ENCODE measurements at places on chromosomes 6 and 20.

DNA sequence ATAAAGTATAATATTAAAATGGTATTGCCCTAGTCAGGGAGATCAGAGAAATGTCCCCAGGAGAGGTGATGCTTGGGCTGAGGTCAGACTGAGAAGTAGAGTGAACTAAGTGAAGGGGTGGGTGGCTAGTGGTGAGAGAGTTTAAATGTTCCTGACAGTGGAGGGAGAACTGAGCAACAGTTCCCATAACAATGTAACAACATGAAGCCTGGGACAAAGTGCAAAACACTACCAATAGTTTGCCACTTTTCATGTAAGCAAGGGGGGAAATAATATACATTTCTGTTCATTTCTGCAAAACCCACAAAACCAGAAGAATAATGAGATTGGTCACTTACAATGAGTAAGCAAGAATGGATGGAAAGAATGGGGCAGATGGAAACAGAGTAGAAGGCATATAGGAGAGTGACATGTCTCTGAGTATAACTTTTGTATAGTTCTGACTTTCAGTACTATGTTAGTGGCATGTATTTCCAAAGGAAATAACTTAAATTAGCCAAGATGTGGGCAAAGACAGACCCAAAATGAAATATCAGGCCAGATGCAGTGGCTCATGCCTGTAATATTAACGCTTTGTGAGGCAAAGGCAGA, 13.3 kb upstream of the FAXC start:
- DNase-seq, result no peak

DNA sequence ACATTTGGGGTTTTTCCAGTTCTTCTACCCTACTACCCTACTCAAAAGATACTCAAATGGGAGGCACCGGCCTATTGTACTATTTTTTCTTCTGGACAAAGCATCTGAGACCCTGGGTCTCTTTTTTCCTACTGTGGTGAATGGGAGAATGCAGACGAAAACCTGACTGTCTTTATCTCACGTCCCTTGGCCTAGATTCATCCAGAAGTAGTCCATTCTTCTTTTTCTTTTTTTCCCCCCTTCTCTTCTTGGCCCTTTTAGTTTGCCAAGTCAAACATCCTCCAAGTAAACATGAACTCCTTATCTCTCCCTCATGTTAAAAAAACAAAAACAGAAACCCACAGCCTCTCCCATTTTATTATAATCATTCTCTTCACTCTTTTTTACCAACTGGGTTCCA, 8.7 kb upstream of the ILRUN start:
- no peak for DNase-seq

DNA sequence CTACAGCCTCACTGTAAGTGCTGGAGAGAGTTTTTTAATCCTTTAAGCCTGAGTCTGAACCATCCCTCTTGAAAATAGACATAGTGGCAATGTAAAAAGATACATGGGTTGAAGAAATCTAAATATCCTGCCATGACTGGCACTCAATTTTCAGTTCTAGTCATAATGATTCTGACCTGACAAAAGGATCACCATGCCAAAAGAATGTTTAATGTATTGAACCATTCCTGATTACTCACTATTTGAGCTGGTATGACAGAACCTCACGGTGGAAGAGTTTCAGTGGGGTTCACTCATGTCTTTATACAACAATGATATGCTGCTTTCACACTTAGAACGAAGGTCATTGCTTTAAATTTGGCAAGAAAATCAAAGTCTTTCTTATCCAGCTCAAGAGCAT, 93.4 kb downstream of the HIVEP2 start:
- no peak for DNase-seq

GRCh38 chr6:162854734-162855191, 127.0 kb downstream of the PACRG start:
- DNase-seq, result no peak

- DNase-seq, result no peak
Measured at GRCh38 chr20:57815405-57815804, 105.6 kb upstream of the PMEPA1 start.

GRCh38 chr6:149917679-149918078, 5.2 kb downstream of the RAET1G start:
- no peak for DNase-seq

- DNase-seq, result no peak
Measured at GRCh38 chr6:138882369-138883017, 86.6 kb downstream of the ECT2L start.

DNA sequence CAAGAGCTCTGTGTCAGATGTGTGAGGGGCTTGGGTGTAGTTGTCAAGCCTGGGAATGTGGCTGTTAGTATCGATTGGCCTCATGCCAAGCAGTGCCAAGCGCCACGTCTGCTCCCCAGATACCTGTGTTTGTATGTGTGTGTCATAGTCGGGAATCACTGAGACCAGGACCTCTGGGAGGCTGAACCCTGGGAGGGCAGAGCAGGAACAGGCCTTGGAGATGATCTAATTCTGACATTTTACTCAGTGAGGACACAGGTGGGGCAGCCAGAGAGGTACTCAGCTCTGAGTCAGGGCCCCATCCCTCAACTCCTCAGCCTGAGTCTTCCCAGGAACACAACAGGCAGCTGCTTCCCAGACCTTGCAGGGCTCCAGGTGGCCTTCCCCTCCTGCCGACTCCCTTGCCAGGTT, 51.2 kb upstream of the FANCE start:
- no peak for DNase-seq

GRCh38 chr20:41654292-41654691, 36.1 kb upstream of the CHD6 start:
- DNase-seq, result no peak

GRCh38 chr6:90445533-90446108, 141.3 kb downstream of the MAP3K7 start:
- no peak for DNase-seq

GRCh38 chr6:43262000-43262779, 18.9 kb downstream of the TTBK1 start:
- no peak for DNase-seq

DNA sequence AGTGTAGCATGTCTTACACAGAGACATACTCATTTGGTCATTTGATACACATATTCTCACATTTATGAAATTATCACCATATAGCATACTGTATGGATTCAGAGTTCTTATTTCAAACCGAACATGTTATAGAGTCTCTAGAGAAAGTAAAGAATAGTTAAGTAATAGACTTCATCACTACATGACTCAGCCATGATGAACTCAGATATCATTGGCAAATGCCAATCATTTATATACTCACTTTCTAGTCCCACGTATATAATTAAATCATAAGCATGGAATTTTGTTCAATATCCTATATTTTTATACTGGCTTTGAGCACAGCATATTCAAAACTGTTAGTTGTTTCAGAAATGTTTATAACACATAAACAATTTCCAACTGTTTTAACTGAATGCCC, 749.9 kb downstream of the HACE1 start:
- no peak for DNase-seq

DNA sequence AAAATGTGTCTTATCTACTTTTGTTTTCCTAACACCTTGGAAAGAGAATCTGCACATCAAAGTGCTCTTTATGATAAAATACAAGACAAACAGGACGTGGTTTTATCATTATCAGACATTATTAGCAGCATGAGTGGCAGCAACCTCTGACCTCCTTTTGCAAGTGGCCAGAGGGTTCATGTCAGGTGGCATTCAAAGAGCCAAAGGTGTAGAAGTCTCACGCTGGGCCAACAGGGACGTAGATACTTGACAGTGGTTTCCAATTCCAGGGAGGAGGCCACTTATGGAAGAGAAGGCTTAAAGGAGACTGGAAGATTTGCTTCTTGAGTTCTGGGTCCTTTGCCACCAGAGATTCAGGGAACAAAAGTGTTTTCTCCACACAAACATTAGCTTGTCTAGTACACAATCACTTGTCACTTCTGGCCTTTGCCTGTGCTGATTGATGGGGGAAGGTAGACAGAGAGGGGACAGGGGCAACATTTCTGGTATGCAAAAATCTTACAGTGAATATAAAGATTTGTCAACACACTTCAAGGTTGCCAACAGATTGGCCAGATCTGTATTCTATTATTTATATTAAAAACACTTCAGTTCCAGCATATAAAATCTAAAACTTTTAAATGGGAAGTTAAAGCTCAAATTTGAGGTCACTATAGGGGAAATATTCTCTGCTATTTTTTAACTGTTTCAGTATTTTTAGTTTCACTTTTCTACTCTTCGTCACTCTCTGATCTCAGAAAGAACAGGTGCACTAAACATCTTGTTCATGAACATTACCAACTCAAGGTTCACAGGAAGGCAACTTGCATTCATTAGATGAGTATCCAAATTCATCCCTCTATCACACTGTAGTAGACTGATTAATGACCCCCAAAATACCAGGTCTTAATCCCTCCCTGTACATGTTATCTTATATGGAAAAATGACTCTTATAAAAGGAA, 52.1 kb upstream of the FBXO30 start:
- no peak for DNase-seq

GRCh38 chr6:166112580-166112979, 55.1 kb downstream of the TBXT start:
- peak; percentile 86 for DNase-seq

DNA sequence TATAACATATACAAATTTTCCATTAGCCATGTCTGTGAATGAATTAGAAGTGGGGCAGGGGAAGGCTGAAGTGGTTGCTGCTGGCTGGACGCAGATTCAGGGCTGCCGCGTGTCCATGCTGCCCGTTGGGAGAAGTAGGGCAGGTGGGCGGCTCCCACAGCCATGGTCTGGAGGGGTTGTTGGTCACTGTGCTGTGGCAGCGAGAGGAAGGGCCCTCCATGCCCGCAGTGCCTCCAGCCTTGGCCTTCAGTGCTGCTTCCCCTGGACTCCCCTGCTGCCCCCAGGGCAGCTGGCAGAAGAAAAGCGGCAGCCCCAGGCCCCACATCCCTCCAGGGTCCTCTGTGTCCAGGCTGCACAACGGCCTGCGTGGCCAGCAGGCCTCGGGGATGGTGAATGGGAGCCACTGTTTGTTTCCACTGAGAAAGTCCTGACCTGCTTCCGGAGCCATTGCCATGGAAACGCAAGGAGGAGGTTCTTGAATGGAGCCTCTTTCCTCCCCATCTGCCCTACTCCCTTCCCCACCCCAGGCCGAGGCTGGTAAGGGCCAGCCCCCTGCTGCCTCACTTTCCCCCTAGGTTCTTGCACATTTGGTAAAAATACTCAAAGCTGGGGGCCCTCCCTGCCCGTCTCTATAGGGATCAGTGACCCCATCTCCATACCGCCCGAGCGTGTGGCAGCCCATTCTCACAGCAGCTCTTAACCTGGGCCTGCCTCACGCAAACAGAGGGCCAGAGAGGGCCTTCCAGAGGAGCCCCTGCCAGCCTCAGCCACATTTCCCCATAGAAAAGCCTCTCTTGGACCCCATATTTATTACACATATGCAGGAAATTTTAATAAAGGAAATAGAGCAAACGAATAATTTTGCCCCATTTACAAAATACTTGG, 113.3 kb downstream of the SASH1 start:
- DNase-seq, result no peak

- DNase-seq, result no peak
Measured at GRCh38 chr6:158718461-158719046, 68.7 kb downstream of the SYTL3 start.

- no peak for DNase-seq
Measured at GRCh38 chr20:37590938-37591490, 63.3 kb upstream of the BLCAP start.

GRCh38 chr20:50415021-50415515, 95.1 kb upstream of the PTPN1 start:
- DNase-seq, result no peak

DNA sequence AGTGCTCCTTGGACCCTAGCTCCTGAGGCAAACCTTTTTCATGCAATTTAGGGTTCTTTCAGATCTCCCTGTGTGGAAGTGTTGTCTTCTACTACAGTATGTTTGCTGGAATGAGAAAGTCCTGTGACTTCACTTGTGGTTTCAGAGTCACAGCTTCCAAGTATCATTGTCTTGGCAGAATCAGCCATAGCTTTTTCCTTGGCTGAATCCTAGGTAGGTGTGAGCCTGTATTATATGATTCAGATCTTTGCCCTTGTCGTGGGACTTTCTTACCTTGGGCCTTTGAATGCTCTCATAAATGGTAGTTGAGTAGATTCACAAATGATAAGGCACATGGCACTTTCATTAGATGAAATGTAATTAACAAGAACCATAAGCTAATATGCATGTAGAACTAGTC, 16.5 kb downstream of the CARMIL1 start:
- no peak for DNase-seq

Data from astrocyte of the cerebellum (primary cell).